Activated naive CD4-positive, alpha-beta T cell treated with anti-CD3 and anti-CD28 coated beads, Interleukin-2, amount 50 U/mL, for 72 hours (primary cell): ENCODE measurements at places on chromosomes 6 and 20.

GRCh38 chr6:18447552-18447951 lies 60.4 kb downstream of the RNF144B start:
- DNase-seq, result no peak

GRCh38 chr6:43707767-43708166 lies 20.2 kb upstream of the MRPS18A start:
- no peak for DNase-seq

DNA sequence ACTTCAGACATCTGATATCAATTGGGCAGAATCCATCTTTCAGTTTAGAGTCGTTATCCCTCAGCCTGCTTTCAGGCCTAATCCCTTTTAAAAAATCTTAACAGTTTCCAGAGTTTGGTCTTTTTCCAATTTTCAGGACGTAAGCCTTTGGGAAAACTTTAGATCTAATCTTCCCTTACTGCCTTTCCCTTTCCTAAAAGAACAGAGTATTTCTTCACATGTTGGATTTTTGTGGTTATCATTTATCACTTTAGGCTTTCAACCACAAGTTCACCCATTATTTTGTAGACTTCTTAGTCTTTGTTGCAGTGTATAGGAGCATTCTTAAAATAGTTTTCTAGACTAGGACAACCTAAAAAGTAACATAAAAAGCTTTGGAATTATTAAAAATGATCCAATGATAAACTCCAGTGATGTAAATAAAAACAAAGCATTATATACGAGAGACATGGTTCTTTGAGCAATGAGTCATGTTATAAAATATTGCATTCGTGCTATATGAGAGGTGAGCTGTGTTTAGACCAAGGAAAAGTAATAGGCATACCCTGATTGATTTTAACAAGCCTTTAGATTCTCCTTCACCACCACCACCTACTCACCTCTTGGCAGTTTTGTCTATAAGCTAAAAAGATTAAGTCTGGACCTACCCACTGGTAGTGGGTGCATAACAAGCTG lies 90.4 kb upstream of the MCHR2 start:
- no peak for DNase-seq

GRCh38 chr20:35200267-35200666 lies 26.2 kb upstream of the MMP24 start:
- DNase-seq, result no peak

- DNase-seq, result no peak
Observed at GRCh38 chr6:127637830-127638409, 60.9 kb downstream of the C6orf58 start.

GRCh38 chr6:2695454-2696095 lies 55.1 kb downstream of the MYLK4 start:
- DNase-seq, result no peak

DNA sequence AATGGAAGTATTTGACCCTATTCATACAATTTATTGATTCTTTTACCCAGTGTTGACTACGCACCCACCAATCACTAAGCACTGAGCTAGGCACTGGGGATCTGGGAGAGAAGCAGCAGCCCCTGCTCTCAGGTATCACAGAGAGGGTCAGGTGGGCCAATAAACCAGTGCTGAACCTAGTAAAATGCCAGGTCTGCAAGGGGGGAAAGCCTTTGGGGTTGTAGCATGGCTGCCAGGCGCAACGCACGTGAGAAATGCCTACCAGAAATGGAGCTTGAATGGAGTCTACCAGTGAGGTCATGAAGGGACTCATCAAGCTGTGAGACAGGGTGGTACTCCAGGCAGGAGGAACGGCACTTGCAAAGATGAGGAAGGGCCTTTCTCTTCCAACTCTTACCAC lies 313.6 kb downstream of the GMDS start:
- DNase-seq, result no peak

DNA sequence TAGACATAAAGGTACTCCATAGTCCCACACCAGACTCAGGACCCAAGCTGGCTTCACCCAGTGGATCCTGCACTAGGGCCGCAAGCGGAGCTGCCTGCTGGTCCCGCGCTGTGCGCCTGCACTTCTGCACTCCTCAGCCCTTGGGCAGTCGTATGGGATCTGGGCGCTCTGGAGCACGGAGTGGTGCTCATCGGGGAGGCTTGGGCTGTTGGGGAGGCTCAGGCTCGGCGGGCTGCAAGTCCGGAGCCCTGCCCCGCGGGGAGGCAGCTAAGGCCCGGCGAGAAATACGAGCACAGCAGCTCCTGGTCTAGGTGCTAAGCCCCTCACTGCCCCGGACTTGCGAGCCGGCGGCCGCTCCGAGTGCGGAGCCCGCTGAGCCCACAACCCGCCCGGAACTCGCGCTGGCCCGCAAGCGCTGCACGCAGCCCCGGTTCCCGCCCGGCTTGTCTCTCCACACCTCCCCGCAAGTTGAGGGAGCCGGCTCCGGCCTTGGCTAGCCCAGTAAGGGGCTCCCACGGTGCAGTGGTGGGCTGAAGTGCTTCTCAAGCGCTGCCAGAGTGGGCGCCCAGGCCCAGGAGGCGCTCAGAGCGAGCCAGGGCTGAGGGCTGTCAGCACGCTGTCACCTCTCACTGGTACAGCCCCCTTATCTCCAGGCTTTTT lies 33.4 kb upstream of the GCNT2 start:
- DNase-seq, result no peak

GRCh38 chr6:68628161-68628560 lies 6.9 kb upstream of the ADGRB3 start:
- no peak for DNase-seq

DNA sequence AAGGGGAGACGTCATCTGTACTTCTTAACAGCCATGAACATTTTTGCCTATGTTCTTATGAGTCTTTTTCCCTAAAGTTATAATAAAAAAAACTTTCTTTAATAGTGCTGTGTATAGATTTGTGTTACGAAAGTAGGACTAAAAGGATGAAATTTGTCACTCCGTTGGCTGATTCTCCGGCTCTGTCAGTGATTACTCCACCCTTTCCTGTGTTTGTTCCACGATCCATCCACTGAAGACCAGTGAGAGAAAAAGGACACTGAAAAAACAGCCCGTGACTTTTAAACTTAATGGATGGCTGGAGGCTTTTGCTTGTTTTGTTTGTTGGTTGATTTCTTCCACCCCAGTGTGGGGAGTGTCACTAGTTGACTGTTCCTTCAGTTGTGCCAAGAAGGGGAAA lies 232.0 kb upstream of the NOX3 start:
- no peak for DNase-seq

DNA sequence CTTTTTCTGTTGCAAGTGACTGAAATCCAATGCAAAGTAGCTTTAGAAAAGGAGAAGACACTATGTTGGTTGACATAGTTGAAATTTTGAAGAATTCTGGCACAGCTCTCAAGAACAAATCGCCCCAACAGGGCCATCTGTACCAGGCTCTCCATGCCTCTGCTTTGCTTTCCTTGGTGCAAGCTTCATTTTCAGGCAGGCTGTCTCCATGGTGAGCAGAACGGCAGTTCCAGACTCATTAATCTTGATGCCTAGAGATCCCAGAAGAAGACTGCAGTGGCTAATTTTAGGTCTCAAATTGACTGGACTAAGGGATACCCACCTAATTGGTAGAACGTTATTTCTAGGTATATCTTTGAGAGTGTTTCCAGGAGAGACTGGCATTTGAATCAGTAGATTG lies 950.7 kb upstream of the FLRT3 start:
- DNase-seq, result no peak

DNA sequence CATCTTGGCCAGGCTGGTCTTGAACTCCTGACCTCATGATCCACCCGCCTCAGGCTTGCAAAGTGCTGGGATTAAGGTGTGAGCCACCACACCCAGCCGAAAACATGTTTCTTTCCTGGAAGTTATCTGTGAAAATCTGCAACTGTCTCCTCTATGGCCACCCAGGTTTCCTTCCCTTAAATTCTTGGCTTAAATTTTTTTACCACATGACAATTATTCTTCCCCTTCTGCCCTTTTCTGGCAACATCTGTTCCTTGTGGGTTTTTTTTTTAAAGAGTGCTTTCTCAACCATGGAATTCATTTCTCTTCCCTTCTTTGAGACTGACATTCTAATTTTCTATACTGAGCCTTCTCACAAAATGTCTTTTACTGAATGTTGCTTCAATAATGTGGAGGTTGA lies 59.6 kb downstream of the DOK5 start:
- DNase-seq, result no peak

DNA sequence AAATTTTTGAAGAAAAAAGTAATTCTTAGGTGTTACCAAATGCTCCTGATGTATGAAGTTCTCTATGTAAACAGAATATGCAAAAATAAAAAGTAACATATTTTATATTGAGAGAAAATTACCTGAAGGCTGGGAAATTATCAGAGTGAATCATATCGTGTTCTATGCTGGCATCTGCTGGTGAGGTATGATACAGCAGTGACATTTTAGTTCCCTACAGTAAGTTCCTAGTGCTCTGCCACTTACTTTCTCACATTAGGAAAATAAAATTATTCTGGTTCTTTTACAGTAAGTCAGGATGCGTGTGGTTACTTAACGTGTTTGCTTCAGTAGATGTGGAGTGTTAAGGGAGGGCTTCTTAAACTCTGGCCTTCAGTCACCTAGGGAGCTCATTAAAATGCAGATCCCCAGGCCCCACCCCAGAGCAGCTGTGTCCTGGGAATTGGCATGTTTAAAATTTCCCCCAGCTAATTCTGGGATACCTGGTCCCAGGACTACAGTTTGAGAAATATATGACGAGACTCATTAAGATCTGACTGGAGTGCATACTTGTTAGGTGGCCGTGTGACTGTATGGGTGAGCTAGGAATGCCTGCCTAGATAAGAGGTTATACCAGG lies 3.2 kb downstream of the ACTR5 start:
- DNase-seq, result no peak

DNA sequence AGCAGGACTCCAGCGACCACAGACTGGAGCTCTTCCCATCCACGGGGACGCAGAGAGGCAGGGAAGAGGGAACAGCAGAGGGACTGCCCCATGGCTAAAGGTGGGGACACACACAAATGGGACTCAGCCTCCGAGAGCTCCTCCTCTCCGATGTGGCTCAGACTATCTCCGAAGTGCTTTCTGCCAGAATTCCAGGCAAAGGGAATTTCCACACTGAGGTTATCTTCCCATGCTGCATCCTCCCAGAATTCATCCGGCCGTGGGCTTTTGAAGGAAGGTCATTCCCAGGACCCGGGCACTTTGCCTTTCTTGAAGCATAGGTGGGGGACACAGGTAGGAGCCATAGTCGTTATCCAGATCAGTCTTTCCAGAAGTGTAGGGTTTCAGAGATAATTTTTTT lies 67.9 kb downstream of the SULF2 start:
- no peak for DNase-seq

- no peak for DNase-seq
Observed at GRCh38 chr6:155939253-155939652, 483.6 kb upstream of the NOX3 start.

GRCh38 chr20:4592316-4593148 lies 129.2 kb upstream of the PRND start:
- DNase-seq, result peak; percentile 63

DNA sequence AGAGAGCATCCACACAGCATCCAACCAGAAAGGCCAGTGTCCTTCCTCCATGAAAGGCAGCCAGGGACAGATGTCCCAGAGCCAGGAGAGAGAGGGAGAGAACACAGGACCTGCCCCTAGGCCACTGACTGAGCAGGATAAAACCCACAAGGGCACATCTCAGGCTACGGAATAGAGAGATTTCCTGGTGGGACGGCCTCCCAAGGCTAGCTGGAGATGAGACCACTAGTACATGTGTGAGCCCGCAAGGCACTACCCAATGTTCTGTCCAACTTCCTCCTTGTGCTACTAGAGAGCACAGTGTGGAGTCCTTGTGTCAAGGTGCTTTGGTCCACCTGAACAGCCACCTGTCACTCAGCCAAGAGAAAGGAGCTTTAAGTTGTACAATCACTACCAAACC lies 44.2 kb downstream of the PLCG1 start:
- DNase-seq, result no peak

- no peak for DNase-seq
Observed at GRCh38 chr6:138522611-138523010, 23.3 kb upstream of the NHSL1 start.

DNA sequence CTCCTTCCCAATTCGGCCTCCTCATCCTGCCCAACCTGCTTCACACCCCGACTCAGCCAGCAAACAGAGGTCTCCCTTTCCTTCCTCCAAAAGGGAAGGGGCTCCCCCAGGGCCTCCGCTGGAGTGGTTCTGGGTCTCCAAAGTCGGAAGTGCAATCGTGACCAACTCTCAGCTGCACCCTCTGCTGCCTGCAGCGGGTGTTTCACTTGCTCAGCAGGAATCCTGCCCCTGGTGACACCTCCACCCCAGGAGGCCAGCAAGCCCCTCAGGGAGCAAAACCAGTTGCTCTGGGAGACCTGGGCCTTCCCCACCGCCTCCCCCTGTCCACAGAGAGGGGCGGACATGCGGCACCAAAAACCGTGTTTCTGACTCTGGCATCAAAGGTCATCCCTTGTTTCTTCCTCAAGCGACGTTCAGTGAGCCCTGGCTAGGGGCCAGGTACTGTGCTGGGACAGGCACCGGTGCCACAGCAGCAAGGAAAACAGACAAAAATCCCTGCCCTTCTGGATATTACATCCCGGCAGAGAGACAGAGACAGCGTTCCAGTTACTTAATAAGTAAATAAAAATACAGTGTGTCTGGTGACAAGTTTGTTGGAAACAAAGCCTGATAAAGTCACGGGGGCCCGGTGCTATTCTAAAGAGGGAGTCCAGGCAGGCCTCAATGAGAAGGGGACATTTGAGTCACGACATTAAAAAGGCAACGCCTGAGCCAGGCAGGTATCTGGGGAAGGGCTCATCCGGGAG lies 219.0 kb downstream of the BMP7 start:
- DNase-seq, result no peak

- no peak for DNase-seq
Observed at GRCh38 chr6:164640956-164641355, 668.4 kb downstream of the C6orf118 start.

DNA sequence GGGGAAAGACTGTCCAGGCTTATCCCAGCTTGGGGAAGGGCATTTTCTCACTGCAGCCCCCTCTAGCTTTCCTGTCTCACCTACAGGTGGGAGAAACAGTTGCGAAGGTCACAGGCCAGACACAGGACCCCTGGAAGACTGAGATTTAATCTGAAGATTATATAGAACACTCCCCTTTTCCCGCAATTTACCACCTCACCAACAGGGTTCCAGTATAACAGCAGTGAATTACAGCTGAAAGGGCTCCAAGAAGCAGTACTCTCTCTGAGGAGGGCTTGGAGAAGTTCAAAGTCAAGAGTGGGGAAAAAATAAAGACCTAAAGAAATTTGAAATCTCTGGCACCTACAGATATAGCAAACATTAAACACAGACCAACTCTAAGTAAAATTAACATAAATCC lies 111.9 kb downstream of the ANKRD60 start:
- no peak for DNase-seq

- DNase-seq, result no peak
Observed at GRCh38 chr20:39152126-39152525, 190.0 kb downstream of the DHX35 start.

DNA sequence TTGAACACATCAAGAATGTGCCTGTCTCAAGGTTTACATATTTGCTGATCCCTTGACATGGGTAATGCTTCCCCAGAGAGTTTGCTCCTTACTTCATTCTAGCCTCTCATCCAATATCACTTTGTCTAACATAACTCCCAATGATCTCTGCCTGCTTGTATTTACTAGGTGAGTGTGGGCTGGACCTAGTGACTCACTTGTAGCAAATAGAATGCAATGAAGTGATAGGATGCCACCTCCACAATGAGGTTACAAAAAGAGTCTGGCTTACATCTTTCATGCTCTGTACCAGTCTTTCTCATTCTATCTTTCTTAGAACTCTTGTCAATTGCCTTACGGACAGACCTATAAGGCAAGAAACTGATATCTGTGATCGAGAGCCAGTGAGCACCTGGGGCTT lies 44.9 kb upstream of the TMEM200A start:
- DNase-seq, result no peak

- peak; percentile 50 for DNase-seq
Observed at GRCh38 chr6:111210194-111210728, 123.0 kb downstream of the SLC16A10 start.
